ENCODE measurements at places on chromosomes 4 and X.

- no peak for DNase-seq
Measured at GRCh38 chr4:185754961-185755360, 57.0 kb downstream of the SORBS2 start.

DNA sequence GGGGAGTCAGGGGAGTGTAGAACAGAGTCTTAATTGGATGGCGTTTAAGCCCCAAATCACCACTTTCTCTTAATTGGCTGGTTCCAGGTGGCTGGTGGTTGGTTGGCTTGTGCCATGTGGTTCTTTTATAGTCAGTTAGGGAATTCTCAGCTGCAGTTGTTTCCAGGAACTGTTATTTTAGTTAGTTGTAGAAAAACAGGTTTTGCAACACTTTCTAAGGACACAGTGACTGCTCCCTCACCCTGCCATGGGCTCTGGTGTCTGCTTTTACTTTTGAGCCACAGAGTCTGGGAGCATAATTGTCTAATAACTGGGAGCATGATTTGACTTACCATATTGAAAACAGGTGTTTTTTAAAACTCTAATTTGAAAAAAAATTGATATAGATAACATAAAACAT lies 75.8 kb upstream of the PCDH18 start:
- DNase-seq, result no peak

DNA sequence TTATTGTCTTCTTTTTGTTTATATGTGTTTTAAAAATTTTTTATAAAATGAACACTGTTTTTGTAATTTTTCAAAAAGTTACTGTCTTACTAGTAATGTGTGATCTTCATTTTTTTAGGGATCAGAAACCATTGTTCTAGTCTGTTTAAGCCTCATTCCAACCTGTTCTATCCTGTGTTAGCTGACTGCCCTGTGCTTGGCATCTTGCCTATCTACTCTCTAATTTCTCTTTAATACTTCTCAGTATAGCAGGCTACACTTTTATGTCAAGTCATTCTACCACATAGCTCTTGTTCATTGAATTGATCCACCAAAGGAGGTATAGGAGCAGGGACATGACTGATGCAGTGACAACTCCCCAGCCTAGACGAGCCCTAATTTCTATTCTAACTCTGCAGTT lies 70.2 kb upstream of the PLS3 start:
- no peak for DNase-seq

DNA sequence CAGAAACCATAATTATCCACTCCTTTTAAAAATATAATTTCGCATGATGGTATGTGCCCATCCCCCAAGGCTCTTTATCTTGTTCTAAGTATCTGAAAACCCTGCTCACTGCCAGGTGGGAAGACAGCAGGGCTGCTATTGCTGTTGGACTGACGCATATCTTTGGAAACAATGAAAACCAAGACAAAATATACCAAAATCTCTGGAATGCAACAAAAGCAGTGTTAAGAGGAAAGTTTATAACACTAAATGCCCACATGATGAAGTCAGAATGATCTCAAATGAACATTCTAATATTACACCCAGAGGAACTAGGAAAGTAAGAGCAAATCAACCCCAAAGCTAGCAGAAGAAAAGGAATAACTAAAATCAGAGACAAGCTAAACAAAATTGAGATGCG lies 162.0 kb downstream of the FAM47B start:
- DNase-seq, result no peak

DNA sequence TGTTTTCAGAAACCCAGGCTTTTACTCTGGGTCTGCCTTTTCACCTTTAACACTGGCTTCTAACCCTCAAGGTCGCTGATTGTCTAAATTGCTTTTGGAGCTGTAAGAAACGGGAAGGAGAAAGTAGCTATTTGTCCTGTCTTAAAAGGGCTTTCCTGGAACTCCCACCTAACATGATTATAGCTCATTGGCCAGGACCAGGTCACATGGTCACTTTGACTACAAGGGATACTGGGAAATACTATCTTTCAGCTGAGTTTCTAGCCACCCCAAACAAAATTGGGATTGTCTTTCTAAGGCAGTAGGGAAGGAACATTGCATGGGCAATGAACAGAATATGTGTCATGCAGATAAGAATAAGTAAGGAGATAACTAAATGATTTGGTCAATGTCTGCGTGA lies 106.7 kb upstream of the ARHGAP24 start:
- no peak for DNase-seq

- no peak for DNase-seq
Measured at GRCh38 chr4:24702281-24702680, 93.1 kb upstream of the SOD3 start.

GRCh38 chr4:15233626-15234025 lies 194.2 kb upstream of the C1QTNF7 start:
- DNase-seq, result no peak

- DNase-seq, result no peak
Measured at GRCh38 chr4:42302348-42302747, 94.9 kb upstream of the SHISA3 start.

- no peak for DNase-seq
Measured at GRCh38 chr4:20393486-20394100, 141.9 kb downstream of the SLIT2 start.

DNA sequence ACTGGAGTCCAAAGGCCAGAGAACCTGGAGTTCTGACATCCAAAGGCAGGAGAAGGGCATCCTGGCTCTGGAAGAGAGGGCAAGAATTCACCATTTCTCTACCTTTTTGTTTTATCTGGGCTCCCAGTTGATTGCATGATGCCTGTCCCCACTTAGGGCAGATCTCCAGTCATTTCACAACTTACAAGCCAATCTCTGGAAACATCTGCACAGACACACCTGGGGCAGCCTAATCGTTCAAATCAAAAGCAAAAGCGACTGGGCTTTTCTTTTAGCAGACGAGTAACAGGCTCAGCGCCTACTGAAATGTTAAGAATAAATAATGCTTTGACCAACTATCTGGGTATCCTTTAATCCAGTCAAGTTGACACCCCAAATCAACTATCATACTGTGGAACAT lies 136.0 kb upstream of the NPY2R start:
- DNase-seq, result no peak

GRCh38 chr4:16122308-16122711 lies 38.5 kb upstream of the PROM1 start:
- no peak for DNase-seq

DNA sequence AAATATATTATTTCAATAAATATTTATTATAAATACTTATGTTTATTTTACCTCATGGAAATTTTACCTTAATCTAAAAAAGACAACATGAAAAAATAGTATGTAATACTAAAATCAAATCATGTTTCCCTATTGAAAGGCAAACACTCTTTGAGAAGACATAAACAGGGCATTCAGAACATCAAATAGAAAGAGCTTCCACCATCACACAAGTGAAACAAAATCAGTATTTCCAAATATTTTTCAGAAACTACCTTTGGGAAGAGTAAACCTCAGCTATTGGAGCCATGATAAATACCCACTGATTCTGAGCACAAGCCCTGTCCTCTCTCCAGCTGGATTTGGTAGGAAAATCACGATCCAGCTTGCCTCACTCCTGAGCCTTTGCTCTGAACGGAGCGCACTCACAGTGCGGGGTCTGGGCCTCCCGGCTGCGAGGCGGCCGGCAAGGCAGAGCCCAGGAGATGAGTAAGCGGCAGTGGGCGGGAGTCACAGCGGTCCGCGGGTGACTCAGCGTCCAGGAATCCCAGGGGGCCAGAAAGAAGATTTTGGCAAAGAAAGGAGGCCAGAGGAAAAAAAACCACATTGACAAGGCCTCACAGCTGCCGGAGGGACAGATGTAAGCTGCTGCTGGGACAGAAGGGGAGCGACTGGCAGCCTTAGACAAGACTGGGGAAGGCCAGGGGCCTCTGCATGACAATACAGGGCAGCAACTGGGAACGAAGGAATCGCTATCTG lies 14.7 kb upstream of the ANXA5 start:
- no peak for DNase-seq

GRCh38 chr4:144851948-144852347 lies 206.0 kb downstream of the HHIP start:
- DNase-seq, result no peak

All from stimulated activated CD8-positive, alpha-beta memory T cell treated with anti-CD3 and anti-CD28 coated beads, Interleukin-15, amount 100 ng/mL, for 4 hours (primary cell).